ENCODE measurements at places on chromosomes 6 and 20. TPM values are rescaled to one million over a fixed set of nuclear protein-coding genes. Genes with fewer than 3 reads are reported as not detected.
A peak's percentile ranks its signal among the peaks of the same experiment; 100 is the strongest.

The FOXQ1 gene
- not detected for total RNA-seq

The HAO1 gene
- not detected for total RNA-seq

The ECT2L gene
- total RNA-seq = 10.5 TPM

The LHFPL5 gene
- not detected for total RNA-seq

The LY6G6D gene
- not detected for total RNA-seq

The NMBR gene
- total RNA-seq = not detected

GRCh38 chr6:84892671-84893070, 128.3 kb upstream of the TBX18 start:
- DNase-seq = no peak

- peak; percentile 33 for DNase-seq
Observed at GRCh38 chr6:149923327-149923986, 536 bp upstream of the RAET1G start.

- DNase-seq = no peak
Observed at GRCh38 chr6:156934069-156934460, 156.9 kb downstream of the ARID1B start.

GRCh38 chr20:60960500-60960899, 291.6 kb upstream of the CDH4 start:
- DNase-seq = no peak

DNA sequence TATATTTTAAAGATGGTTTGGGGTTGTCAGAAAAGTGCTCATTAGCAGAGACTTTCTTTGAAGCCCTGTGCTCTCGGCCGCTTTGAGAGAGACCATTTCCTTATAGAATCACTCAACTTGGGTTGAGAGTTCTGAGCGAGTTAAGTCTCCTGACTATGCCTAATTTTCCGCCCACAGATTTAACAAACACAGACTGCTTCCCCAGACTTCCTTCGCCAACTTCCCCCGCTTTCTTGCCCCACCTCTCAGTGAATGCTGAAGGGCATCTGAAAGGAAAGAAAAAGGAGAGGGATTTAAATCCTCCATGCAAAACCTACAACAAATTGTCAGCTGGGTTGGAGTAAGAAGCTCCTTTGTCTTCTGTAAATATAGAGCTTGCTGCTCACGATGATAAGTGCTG, 224.0 kb downstream of the EYA2 start:
- DNase-seq = peak; percentile 20

- DNase-seq = no peak
Observed at GRCh38 chr6:169996378-169997051, 245.1 kb downstream of the ERMARD start.

- DNase-seq = no peak
Observed at GRCh38 chr6:168145747-168146596, 67.0 kb upstream of the FRMD1 start.

- DNase-seq = no peak
Observed at GRCh38 chr6:24441599-24441904, 38.8 kb downstream of the MRS2 start.

- DNase-seq = no peak
Observed at GRCh38 chr6:53943395-53943794, 148.6 kb downstream of the LRRC1 start.

GRCh38 chr6:37068356-37069270, 63.2 kb downstream of the FGD2 start:
- DNase-seq = peak; percentile 61

- no peak for DNase-seq
Observed at GRCh38 chr20:20452254-20452676, 84.4 kb downstream of the INSM1 start.

DNA sequence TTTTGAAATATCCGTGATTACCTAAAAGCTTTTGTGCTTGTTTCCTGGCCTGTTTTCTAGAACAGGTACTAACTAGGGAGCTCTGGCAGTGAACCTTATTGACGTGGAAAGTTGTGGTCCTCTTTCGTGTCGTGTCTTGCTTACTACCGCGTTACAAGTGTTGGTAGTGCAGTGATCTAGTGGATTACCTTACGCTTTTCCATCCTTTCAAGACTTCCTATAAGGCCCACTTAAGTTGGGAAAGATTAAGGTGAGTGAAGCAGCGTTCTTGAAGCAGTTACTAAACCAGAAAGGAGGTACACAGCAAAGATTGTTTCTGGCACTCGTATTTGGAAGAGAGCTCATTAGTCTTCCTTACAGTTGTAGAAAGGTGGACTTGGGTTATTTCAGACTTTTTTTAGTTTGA, 1.9 kb downstream of the PNRC1 start:
- DNase-seq = no peak

- peak; percentile 86 for DNase-seq
Observed at GRCh38 chr6:14059791-14060436, 57.7 kb upstream of the CD83 start.

DNA sequence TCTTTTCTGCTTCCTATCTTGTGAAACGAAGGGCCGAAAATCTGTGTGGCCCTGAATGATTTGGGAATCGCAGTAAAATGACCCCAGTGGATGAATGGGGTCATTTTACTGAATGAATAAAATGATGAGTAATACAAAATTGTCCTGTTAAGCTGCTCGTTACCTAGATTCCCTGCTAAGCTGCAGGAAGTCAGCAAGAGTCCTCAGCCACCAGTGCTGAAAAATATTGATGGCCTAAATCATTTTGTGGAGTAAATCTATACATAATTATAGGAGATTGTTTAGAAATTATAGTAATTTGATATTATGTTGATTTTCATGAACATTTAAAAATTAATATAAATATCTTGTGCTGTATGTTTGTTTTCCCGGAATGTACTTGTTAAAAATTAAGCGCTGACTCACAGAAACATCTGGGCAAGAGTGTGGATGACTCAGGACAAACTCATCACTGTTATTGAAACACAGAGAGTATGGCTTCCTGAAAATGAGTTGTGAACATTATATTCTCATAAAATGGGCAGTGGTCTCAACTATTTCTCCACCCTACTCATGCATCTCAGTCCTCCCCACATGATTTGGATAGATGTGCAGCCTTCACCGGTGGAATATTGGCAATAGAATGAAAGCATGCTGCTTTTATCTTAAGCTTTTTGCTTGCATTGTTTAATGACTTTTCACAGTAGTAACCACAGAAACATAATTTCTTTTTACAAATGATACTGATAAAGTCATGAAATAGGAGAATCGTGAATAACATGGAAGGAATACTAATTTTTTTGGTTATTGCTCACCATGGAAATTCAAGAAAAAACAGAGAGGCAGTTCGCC, 36.2 kb upstream of the RGS17 start:
- DNase-seq = no peak

GRCh38 chr6:35063701-35064280, 77.3 kb downstream of the TCP11 start:
- no peak for DNase-seq

DNA sequence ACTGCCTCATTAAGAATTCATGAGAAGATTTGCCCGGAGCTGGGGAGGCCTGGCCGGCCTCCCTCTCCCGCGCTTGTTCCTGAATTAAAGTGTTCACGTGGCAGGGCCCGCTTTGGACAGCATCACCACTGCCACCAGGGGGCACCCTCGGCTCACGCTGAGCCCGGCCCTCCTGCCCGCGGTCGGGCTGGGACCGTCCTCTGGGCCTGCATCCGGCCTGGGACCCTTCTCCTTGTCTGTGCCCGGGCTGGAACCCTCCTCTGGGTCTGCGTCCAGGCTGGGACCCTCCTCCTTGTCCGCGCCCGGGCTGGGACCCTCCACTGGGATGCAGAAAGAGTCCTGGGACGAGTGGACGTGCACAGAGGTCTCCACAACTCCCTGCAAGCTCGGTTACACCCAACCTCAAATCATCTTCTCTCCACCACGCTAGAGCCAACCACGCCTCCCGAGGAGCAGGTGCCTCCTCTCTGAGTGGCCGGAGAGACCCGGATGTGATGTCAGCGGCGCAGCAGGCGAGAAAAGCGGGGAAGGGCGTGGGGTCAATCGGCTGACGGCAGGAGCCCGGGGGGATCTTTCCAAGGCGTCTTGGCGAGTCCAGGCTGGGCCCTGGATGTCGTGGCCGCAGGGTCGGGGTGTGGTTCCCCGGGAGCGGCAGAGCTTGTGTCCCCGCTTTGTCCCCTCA, 50.9 kb upstream of the DACT2 start:
- DNase-seq = no peak

GRCh38 chr6:2134554-2134953, 110.9 kb downstream of the GMDS start:
- DNase-seq = no peak

DNA sequence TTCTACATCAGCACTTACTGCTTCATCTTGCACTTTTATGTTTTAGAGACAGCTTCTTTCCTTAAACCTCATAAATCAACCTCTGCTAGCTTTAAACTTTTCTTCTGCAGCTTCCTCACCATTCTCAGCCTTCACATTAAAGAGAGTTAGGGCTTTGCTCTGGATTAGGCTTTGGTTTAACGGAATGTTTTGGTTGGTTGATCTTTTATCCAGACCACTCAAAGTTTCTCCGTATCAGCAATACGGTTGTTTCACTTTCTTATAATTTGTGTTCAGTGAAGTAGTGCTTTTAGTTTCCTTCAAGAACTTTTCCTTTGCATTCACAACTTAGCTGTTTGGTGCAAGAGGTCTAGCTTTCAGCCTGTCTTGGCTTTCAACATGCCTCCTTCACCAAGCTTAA, 40.4 kb downstream of the DNAAF9 start:
- DNase-seq = no peak

DNA sequence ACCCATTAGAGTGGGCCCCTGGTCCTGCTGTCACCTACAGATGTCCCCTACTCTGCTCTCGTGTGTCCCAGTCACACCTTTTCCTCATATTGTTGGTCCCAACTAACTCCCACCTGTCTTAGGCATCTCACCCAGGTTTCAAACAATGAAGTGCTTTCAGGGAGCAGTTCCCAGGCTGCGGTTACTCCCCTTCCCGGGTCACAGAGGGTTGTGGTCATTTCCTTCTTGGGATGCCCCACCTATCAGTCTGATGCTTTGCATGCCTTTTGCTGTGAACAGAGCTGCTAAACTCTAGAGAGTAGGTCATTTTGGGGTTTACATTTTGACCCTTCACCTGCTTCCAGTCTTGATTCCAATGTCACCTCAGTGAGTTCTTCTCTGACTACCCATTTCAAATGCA, 181.6 kb downstream of the CDC5L start:
- DNase-seq = no peak

DNA sequence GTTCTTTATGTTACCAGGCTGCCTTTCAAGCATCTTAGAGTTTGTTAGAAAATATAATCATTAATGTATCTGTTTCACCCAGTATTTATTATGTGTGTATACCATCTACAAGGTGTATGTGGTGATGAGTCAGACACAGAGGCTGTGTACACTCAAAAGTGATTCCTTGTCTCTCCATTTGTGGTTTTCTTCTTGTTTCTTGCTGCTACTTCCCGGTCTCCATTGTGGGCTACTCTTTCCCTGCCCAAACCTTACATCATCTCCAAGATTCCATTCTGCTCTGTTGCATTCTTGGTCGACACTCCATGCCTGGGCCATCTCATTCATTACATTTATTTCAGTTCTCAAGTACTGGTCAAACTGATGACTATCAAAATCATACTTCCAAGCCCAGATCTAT, 182.2 kb upstream of the STXBP5 start:
- no peak for DNase-seq

- no peak for DNase-seq
Observed at GRCh38 chr20:18718129-18718528, 95.5 kb upstream of the SCP2D1 start.
